EH (cell line): ENCODE measurements at places on chromosomes 4 and X.

- DNase-seq = no peak
Observed at GRCh38 chr4:3702561-3703221, 63.5 kb upstream of the ADRA2C start.

DNA sequence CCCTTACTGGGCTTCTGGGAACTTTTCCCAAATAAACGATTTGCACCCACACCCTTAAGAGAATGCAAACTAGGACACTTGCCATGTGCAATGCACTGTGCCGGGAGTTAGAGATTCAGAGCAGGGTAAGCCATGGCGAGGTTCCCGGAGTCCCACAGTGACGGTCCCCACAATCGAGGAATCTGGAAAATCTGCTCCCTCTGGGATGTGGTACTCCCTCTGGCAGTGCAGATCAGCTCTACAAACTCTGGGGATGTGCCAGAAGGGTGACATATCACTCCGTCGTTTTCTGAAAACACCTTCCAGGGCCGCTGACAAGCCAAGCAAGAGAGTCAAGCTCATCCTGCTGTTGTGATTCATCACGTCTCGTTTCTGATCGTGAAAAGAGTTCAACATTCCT is 537.5 kb downstream of the BCOR start:
- DNase-seq = no peak

DNA sequence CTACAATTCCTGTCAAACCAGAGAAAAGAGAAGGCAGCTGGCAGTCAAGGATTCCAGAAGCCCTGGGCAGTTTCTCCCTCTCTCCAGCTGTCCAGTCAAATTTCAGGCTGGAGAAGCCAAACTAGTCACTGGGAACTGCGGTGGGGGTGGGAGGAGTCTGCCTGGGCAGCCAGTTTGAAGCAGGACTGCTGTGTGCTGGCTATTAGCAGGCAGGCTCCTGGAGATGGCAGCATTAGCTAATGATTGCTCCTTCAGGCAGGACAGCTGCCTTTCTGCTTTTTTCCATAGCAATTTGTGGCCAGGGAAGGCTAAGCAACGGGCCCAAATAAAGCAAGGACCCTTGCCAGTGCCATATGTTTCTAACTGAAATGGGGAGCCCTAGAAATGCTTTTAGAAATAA is 44.7 kb upstream of the FGF13 start:
- peak; percentile 0 for DNase-seq

GRCh38 chr4:162510115-162510514 is 346.3 kb upstream of the FSTL5 start:
- no peak for DNase-seq

DNA sequence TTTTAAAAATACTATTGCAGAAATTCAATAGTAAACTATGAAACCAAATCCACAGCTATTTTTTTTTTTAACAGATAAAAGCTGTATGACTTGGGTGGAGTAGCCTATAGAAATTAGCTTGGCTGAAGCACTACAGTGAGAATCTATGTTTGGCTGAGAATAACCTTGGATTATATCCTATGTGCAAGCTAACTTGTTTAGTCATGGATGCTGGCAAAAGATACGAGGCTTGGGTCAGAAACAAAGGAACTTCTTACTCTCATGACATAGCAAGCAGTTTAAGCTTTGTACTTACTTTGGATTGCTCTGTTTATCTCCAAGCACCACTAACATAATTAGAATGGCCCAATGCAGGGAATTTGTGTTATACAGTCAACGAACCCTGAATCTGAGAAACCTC is 119.2 kb upstream of the GRID2 start:
- no peak for DNase-seq

GRCh38 chr4:106775636-106776035 is 260.5 kb downstream of the DKK2 start:
- no peak for DNase-seq
